ENCODE measurements at places on chromosomes 7 and 10.

- DNase-seq: no peak
Measured at GRCh38 chr10:129023082-129023481, 444.0 kb upstream of the MGMT start.

- DNase-seq: no peak
Measured at GRCh38 chr7:7965301-7965700, 3.3 kb upstream of the GLCCI1 start.

- no peak for DNase-seq
Measured at GRCh38 chr10:77899690-77900089, 26.9 kb downstream of the DLG5 start.

- DNase-seq: no peak
Measured at GRCh38 chr7:131957338-131958020, 401.1 kb upstream of the PODXL start.

DNA sequence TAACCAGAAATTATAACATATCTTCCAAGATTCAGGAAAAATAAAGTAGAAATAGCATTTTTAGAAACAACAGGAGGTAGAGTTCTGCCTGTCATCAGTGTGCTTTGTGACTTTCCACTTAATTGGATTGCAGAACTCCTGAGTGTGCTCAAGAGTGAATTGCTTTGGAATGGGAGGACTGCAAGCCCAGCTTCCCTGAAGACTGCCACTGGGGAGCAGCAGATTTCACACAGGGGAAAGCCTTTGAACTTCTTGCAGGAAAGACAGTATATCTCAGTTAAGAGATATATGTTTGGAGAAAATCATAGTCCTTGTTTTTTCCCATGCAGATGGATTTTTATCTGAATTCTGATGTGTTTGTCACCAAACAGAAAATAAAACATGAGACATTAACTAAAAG lies 124.5 kb downstream of the TMEM168 start:
- DNase-seq: no peak

- no peak for DNase-seq
Measured at GRCh38 chr7:148637094-148637493, 46.5 kb downstream of the C7orf33 start.

DNA sequence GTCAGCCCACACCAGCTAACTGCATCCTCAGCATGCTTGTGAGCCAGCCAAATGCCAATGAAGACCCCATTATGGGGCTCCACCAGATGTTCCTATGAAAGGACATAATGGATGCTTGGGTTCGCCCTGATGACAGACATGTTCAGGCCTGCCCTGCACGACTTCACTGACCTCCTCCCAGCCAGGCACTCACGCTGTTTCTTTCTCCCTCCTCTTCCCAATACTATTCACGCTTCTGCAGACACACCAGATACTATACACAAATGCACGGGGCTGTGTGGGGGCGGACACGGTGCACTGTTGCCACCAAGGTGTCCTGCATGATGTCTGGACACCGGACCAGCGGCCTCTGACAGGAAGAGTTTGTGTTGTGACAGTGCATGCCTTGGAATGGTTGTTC lies 284.2 kb downstream of the PRPF18 start:
- DNase-seq: no peak

GRCh38 chr10:66085906-66086305 lies 839.9 kb upstream of the LRRTM3 start:
- no peak for DNase-seq

GRCh38 chr10:20017961-20018360 lies 201.7 kb downstream of the PLXDC2 start:
- DNase-seq: no peak

GRCh38 chr7:151566897-151567320 lies 47.2 kb upstream of the RHEB start:
- no peak for DNase-seq

All from NCI-H2107 (cell line).